ENCODE measurements at places on chromosomes 1 and 21.

GRCh38 chr1:145957443-145958319, at the start of gene LIX1L:
Gene LIX1L (minus strand): TSS chr1:145958017. CDS start chr1:145957927, 90 bp downstream.
- DNase-seq, result peak; percentile 95

DNA sequence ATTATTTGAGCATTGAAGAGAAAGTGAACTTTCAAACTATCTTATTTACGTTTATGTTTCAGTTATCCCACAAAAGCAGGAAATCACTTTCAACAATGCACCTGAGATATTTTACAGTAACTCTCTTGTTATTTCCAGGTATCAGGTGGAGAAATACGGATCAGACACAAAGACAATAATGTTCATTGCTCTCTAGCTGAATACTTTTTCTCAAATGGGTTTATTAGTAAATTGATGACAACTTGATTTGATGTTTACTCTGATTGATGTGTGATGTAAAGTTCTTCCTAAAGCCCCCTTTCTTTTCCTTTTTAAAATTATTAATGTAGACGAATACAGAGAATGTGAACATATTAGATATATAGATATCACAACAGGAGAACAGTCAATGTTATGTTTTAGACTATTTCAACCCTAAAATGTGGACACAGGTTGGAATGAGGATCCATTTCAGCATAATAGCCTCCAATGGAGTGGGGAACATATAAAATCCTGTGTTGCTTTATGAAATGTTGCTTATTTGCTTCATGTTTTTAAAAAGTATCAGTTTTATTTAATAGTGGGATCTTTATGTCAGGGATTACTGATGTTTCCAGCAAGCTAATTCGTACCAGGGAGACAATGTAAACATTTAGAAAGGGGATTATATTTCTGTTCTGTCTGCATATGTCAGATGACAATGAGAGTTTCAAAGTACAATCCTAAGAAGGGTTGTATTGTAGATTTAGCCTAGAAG, 1522.3 kb upstream of the TPTE start:
- DNase-seq, result no peak

DNA sequence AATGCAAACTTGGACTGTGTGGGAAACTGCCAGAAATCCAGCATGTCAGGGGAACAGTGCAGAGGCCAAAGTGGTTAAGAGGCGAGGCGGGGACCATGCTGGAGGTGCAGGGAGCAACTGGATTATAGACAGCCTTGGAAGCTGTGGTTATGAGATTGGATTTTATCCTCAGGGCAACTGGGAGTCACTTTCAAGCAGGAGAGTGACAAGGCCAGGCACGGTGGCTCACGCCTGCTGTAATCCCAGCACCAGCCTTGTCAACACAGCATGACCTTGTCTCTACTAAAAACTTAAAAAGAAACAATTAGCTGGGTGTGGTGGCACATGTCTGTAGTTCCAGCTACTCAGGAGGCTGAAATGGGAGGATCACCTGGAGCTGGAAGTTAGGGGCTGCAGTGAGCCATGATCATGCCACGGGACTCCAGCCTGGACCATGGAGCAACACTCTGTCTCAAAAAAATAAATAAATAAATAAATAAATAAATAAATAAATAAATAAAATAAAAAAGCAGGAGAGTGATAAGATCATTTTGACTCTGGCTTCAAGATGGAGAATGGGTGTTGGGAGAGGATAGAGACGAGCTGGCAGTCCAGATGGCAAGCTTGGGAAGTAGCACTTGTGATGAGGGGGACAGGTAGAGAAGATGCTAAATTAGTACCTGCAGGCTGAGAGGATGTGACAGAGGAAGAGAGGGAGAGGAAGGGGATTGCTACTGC, 3.5 kb downstream of the HAPLN2 start:
- no peak for DNase-seq

GRCh38 chr1:171769754-171770153, 11.7 kb upstream of the METTL13 start:
- no peak for DNase-seq

DNA sequence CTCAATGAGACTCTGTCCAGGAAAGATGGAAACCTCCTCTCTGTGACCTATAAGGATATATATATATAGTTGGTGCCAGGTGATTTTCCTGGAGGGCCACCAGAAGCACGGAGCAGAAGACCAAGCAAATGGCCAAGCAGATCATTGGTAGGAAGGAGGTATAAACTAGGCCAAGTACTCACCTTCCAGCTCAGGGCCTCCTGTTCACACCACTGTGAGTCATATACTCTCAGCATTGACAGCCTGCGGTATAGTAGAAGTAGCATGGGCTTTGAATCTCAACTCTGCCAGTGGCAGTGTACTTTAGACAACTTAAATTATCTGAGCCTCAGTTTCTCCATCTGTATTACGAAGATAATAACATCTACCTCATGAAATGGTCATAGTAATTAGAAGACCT, 15.4 kb downstream of the IL12RB2 start:
- DNase-seq, result no peak
